ENCODE measurements at places on chromosomes 3 and 15.
A peak's percentile ranks its signal among the peaks of the same experiment; 100 is the strongest.

GRCh38 chr3:159910991-159911663, 77.5 kb upstream of the IL12A start:
- peak overlapping the region; percentile 80 for H3K27ac ChIP-seq
- peaks cover 1% of the 10 kb centered on the region for H3K36me3 ChIP-seq

- DNase-seq, result no peak
- H3K36me3 ChIP-seq, result no peaks in the 10 kb centered on the region
- peaks cover 19% of the 10 kb centered on the region for H3K27me3 ChIP-seq
- H3K27ac ChIP-seq, result no peak overlapping the region
- no peak overlapping the region for H3K4me3 ChIP-seq
These were observed 72.7 kb upstream of the HACD2 start for GRCh38 chr3:123657568-123657967.

- no peaks in the 10 kb centered on the region for H3K36me3 ChIP-seq
- no peak overlapping the region for H3K4me3 ChIP-seq
- no peaks in the 10 kb centered on the region for H3K27me3 ChIP-seq
- no peaks in the 10 kb centered on the region for H3K4me1 ChIP-seq
These were observed 59.6 kb upstream of the FRMD4B start for GRCh38 chr3:69445498-69445897.

DNA sequence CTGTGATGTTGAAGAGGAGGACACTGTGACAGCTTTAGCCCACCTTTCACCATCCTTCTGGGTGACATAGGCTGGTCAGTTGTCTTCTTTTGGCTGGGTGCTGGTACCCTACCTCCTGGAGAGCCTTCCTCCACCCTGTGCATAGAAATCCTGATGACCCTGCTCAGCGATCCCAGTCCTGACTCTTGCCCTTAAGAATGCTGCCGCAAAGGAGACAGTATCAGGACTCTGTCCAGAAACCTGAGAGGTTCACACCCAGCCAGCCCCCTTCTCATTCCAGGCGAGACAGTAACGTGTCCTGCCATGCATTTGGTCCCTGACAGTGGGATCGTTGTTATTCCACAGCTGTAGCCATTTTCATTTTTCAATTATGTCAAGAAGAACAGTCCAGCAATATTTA, 312.8 kb upstream of the CHRM5 start:
- no peaks in the 10 kb centered on the region for H3K27me3 ChIP-seq
- H3K4me3 ChIP-seq, result no peak overlapping the region
- no peak overlapping the region for H3K27ac ChIP-seq
- no peaks in the 10 kb centered on the region for H3K4me1 ChIP-seq
- no peaks in the 10 kb centered on the region for H3K36me3 ChIP-seq

GRCh38 chr3:71689291-71689690, 35.9 kb downstream of the EIF4E3 start:
- H3K4me1 ChIP-seq, result peaks cover 5% of the 10 kb centered on the region
- peaks cover 57% of the 10 kb centered on the region for H3K36me3 ChIP-seq
- no peak for DNase-seq
- H3K27ac ChIP-seq, result no peak overlapping the region

DNA sequence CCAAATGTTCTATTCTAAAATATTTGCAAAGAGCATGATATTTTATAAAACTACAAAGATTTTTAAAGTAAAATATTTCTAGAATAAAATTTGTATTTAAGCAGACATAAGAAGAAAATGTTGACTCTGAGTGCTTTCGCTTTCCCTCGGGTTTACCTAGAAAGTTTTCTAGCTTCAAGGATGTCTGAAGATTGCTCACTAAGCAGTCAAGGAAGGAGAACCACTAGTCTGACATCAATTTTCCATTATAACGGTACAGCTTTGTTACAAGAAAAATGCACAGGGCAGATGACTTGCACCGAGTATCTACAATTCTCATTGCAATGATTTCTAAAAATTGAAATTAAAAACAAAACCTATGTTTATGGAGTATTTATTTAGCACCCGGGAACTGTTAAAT, 14.2 kb downstream of the GPR15 start:
- DNase-seq, result no peak
- peaks cover 46% of the 10 kb centered on the region for H3K36me3 ChIP-seq
- peak overlapping the region; percentile 62 for H3K4me3 ChIP-seq
- peak overlapping the region; percentile 94 for H3K27ac ChIP-seq
- no peaks in the 10 kb centered on the region for H3K27me3 ChIP-seq

GRCh38 chr15:38378161-38378560, 75.8 kb upstream of the FAM98B start:
- peaks cover 27% of the 10 kb centered on the region for H3K27me3 ChIP-seq
- H3K4me3 ChIP-seq, result no peak overlapping the region
- no peak for DNase-seq
- no peaks in the 10 kb centered on the region for H3K4me1 ChIP-seq

DNA sequence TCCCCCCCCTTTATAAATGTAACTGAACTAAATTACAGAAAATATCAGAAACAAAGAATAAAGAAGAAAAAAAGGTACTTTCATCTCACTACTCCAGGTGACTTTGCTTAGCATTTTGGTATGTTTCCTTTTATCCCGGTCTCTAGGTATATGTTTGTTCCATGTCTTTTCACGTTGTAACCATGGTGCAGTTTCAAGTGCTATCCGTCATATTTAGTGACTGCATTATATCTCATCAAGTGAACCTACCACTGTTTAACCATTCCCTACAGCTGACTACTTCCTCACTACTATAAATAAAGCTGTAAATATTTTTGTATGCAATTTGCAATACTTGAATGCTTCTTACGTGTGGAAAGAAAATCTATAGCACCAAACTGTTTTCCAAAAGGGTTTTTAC, 2.2 kb downstream of the BTBD1 start:
- H3K4me1 ChIP-seq, result peaks cover 19% of the 10 kb centered on the region
- no peak for DNase-seq
- H3K27me3 ChIP-seq, result no peaks in the 10 kb centered on the region
- peak overlapping the region; percentile 75 for H3K4me3 ChIP-seq

DNA sequence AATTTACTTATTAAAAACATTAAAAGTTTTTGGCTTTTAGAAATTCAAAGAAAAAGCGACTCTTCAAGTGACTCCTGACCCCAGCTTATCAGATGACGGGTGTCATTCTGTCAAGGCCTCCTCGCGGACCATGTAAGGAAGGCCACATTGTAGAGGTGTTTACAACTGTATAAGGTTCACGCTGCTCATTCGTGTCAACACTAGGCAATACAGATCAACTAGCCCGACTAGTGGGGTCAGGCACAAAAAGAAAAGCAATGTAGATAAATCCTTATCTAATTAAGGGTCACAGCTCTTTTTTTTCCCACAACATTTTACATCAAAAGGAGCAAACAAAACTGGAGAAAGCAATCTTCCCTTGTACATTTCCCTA, 207.5 kb upstream of the NR2F2 start:
- no peak overlapping the region for H3K27ac ChIP-seq
- no peak for DNase-seq
- no peaks in the 10 kb centered on the region for H3K27me3 ChIP-seq
- no peaks in the 10 kb centered on the region for H3K4me1 ChIP-seq

GRCh38 chr3:186217820-186218164, 108.9 kb upstream of the ETV5 start:
- no peaks in the 10 kb centered on the region for H3K36me3 ChIP-seq
- peak; percentile 36 for DNase-seq
- H3K27ac ChIP-seq, result no peak overlapping the region
- peaks cover 23% of the 10 kb centered on the region for H3K27me3 ChIP-seq
- peaks cover 22% of the 10 kb centered on the region for H3K4me1 ChIP-seq

GRCh38 chr3:44359146-44359751, 20.7 kb downstream of the TCAIM start:
- H3K27ac ChIP-seq, result no peak overlapping the region
- H3K4me3 ChIP-seq, result no peak overlapping the region
